Fibroblast of the conjunctiva (primary cell): ENCODE measurements at places on chromosomes 2 and 18.

DNA sequence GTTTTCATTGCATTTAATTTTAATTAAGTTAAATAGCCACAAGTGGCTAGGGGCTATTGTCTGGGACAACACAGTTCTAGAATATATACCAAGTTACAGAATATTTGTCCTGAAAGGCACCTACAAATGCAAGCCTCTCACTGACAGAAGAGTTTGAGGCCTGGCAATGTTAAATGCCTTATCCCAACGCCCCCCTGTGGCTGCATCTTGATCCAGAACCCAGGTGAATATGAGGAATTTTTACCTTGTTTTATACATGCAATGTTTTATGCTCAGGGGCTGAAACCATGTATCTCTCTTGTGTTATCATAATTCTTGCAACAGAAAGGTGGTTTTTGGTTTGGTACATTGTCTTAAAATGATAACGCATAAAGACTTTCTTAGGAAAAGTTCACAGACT lies 71.8 kb upstream of the SEC11C start:
- DNase-seq, result no peak

GRCh38 chr2:26849056-26849999 lies 1.4 kb downstream of the DPYSL5 start:
- DNase-seq, result no peak

- no peak for DNase-seq
Observed at GRCh38 chr2:61549546-61549945, 11.4 kb upstream of the XPO1 start.

DNA sequence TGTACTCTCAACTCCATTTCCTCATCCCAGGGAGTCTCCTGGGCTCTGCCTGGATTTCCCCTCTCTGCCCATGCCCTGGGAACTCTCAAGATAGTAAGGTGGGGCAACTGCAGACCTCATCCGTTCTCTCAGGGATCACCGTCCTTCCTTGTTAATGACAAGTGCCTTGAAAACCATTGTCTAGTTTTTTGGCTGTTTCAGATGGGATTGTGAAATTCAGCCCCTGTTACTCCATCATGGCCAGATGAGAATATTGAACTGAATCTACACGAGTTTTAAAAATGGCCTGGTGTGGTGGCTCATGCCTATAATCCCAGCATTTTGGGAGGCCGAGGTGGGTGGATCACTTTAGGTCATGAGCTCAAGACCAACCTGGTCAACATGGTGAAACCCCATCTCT lies 665 bp upstream of the HRH4 start:
- DNase-seq, result no peak

DNA sequence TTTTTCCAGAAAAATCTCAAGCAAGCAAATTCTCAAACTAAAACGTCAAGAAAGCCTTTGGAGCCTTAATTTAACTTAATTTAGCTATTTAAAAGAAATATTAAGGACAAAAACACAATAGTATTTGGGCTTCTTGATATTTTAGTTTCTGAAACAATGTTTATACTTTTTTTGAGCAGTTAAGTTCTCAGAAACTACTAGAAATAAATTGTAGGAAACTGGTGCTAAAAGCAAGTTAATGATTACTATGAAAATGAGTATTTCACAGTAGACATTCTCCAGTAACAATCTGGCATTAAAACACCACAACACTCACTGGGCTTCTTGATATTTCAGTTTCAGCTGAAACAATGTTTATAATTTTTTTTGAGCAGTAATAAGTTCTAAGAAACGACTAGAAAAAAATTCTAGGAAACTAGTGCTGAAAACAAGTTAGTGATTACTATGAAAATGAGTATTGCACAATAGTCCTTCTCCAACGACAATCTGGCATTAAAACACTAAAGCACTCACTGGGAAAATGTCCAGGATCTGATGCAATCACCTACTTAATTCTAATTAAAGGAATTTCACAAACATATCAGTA lies 45.1 kb downstream of the TRAK2 start:
- DNase-seq, result peak; percentile 88
